Activated CD8-positive, alpha-beta memory T cell treated with anti-CD3 and anti-CD28 coated beads for 48 hours (primary cell): ENCODE measurements at places on chromosomes 1 and 21.

DNA sequence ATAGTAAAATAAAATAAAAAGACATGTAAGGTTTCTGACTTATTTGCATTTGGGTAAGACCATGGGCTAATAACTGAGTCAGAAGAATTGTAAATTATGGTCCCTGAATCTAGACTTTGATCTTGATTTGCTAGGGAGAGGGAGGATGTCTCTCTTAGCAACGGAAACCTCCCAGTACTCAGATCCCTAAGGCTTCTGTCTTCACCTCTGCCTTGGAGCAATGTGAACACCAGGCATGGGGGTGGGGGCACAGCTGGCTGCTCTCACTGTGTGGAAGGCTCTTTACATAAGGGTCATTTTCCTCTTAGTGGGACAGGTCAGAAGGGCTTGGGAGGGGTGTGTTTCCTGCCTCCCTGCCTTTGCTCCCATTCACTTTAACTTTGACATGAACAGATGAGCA lies 17.0 kb upstream of the TMEM54 start:
- DNase-seq = no peak

DNA sequence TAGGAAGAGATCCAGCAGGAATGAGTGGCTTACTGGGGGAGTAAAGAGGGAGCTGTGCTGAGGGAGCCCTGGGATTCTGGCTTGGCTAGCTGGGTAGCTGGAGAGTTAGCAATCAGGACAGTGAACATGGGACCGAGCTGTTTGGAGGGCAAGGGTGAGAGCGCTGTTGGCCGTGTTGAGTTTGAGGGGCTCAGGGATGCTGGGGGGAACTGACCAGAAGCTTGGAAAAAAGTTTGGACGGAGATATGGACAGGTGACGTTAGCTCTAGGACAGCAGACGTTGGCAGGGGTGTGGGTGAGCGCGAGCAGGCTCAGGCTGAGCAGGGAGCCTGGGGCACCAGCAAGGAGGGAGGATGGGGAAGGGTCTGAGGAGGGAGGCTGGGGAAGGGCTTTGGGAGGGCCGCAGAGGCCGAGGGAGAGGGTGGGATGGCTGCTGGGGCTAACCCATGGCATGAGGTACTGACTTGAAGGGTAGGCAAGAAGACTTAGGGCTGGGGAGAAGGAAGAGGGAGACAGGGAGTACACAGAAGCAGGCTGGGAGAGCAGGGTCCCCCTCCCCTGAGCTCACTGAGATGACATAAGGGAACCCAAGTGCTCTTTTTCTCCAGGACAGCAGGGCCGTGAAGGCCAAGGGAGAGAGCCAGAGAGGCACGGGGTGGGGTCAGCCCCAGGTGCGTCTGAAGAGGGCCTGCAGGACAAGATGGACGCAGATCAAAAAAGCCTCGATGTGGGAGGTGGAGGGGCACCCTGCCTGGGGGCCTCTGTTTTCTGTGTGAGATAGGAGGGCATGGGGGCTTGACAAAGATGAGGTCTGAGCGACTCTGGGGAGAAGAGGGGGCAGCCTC lies 8.2 kb downstream of the SH2D2A start:
- DNase-seq = no peak

- no peak for DNase-seq
Measured at GRCh38 chr1:15947382-15948090, 28.4 kb downstream of the ZBTB17 start.

GRCh38 chr1:154972517-154973343 lies 1.8 kb upstream of the CKS1B start:
- no peak for DNase-seq

GRCh38 chr1:152168535-152168868 lies 9.5 kb upstream of the RPTN start:
- no peak for DNase-seq

DNA sequence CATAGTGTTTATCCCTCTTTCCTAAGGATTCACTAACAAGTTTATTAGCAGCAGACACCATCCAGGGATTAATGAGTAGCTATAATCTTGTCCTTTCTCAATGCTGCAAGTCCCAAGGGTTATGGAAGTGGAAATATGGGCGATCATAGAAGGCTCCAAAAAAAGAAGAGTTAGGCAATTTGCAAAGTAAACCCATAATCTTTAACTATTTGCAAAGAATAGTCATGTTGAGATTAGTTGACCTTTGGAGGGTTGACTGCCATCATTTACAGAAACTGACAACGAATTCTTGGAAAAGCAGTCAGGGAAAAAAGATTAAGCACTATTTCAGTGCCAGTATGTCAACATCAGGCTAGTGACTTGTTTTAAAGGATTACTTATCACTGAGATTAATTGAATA lies 169.9 kb downstream of the KCNT2 start:
- DNase-seq = no peak
